Stimulated activated naive CD8-positive, alpha-beta T cell treated with anti-CD3 and anti-CD28 coated beads, Interleukin-15, amount 100 ng/mL, for 72 hours (primary cell): ENCODE measurements at places on chromosomes 3 and 15.

- DNase-seq, result no peak
Observed at GRCh38 chr3:103218793-103219192, 784.0 kb downstream of the ZPLD1 start.

DNA sequence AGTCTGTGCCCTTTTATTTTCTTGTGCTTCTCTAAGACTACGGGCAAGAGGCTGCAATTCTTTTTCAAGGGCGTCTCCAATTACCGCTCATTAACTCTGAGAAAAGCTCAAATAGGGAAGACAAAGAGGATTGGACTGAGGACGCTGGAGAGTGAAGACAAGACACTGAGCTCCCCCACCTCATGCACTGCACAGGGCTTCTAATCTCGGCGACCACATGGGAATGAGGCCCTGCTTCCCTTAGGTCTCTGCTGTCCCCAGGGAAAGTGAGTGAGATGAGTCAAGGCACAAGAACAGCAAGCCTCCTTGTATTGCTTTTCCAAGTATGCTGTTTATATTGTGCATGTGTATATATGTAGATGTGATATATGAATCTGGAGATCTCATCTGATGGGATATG is 392.2 kb upstream of the CFAP20DC start:
- DNase-seq, result no peak

DNA sequence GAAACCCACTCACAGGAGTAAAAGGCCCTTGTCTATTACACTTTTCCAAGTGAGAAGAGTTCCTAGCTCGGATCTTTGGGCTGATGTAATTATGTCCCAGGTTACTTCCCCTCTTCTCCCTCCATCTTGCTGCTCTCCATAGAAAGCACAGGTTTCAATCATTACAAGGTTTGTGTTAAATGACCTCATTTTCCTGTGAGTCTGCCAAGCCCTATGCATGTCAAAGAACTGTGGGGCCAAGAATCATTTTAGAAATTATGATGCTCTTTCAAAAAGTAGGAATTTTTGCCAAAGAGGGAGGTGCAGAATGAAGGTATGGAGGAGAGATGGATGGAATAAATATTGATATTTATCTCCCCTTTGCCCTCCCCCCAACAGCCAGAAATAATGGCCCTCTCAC is 129.3 kb upstream of the TPM1 start:
- DNase-seq, result no peak

GRCh38 chr3:196273655-196274054 is 13.9 kb downstream of the PCYT1A start:
- DNase-seq, result no peak

DNA sequence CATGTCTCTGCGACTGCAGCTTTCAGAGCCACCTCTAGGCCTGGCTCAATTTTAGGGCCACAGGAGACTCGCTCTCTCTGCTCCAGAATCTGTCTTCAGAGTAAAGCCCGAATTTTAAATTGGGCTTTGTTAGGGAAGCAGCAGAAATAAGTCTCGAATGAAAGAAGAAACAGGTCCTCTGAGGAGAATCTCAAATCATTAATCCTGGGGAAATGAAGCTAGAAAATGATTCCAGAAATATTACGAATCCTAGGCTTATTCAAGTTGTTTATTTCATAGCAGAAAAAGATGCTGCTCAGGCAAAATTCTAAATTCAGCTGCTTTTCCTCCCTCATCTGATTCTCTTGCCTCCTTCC is 114.2 kb upstream of the THBS1 start:
- DNase-seq, result no peak

DNA sequence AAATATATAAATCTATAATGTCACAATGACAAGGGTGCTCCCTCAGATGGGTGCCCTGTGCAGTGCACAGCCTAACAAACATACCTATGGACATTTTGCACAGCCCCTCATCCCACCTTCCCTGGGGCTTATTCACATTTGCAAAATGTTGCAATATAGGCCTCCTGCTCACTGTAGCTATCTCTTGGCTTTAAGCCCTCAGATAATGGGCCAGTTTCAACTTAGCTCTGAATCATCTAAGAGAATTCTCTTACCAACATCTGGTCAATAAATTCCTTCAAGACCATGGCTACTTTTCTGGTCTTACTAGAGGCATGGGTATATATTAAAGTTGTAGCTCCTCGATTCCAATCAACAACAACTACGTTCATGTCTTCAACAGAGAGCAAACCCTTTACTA is 17.9 kb downstream of the LIPH start:
- DNase-seq, result no peak

- DNase-seq, result no peak
Observed at GRCh38 chr3:196334982-196335381, 3.2 kb downstream of the TM4SF19 start.

GRCh38 chr3:33746416-33747116 is 28.5 kb upstream of the CLASP2 start:
- no peak for DNase-seq

GRCh38 chr3:184429786-184430185 is 49.9 kb downstream of the CHRD start:
- no peak for DNase-seq

DNA sequence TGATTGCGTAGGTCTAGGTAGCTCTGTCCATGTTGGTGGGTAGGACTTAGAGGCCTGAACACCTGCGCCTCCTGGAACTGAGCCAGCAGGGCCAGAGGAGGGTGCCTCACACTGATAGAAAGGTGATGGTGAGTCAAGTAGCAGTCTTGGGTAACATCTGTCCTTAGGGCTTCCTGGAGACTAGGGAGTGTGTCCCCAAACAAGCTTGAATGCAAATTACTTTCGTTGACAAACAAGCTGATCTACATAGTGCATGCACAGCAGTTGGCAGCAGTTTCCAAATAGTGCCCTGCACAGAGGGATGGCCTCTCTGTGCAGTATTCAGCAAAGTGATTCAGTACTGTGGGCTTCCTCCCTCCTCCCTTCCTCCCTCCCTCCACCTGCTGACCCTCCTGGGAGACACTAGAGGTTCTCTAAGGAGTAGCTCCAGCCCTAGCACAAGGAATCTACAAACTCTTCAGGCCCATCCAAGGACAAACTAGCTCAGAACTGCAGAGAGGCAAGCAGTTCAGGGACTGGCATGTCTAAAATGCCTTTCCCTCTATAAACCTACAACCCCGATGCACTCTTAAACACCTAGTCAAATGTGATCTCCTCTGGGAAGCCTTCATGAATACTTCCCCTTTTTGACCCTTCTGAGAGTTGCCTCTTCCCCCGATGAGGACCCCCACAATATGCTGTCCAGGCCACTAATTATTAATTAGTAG is 61.0 kb downstream of the TLE3 start:
- DNase-seq, result no peak

DNA sequence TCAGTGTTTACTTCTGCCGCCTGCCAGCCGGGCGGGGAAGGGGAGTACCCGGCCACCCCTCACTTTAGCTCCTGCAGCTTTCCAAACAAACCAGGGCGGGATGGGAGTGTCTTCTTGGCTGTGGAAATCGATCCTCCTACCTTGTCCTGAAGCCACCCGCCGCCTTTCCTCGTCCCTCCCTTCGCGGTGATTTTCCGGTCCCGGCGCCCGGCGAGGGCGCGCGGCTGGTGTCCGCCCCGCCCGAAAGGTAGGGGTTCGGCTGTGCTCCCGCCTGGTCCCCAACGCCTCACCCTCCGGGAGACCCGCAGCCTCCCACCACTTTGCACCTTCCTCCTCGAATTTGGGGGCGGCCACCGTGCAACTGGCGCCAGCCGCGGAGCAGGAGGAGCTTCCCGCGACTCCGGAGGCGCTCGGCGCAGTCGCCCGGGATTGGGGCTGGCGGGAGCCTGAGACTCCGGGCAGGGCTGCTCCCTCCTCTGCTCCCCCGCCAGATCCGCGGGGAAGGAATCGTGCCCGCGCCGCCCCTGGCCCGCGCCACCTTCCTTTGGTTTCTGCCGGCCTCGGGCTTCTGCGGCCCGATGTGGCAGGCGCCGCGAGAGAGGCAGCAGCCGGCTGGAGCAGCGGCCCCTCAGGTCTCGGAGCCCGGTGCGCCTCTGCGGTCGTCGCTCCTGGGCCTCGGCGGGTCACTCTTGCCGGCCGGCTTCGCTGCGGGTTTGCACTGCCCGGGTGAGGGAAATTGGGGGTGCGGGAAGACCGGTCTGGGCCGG is 30.7 kb upstream of the ST3GAL6 start:
- DNase-seq, result peak; percentile 31

GRCh38 chr3:155912579-155913190 is 42.2 kb downstream of the GMPS start:
- no peak for DNase-seq

GRCh38 chr3:20511863-20512505 is 326.0 kb upstream of the SGO1 start:
- DNase-seq, result no peak

DNA sequence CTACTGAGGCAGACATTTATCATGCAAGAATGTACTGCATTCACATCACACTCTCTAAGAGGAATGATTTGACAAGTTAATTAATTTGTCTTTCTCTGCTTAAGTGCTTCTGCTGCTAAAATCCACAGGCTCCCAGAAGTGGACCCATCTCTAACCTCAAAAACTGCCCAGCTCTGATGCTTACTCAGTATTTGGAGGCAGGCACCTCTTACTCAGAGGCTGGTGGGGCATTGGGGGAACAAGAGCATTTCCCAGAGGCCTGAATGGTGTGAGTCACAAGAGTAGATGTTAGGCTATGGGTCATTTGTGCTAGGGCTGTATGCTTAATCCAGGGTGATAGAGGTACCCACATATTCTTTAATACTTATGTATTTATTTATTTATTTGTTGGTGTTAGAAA is 34.4 kb upstream of the HCN4 start:
- DNase-seq, result no peak

- DNase-seq, result no peak
Observed at GRCh38 chr3:127103080-127103479, 89.9 kb upstream of the PRR23E start.

GRCh38 chr3:53142986-53143385 is 12.8 kb upstream of the RFT1 start:
- DNase-seq, result no peak

DNA sequence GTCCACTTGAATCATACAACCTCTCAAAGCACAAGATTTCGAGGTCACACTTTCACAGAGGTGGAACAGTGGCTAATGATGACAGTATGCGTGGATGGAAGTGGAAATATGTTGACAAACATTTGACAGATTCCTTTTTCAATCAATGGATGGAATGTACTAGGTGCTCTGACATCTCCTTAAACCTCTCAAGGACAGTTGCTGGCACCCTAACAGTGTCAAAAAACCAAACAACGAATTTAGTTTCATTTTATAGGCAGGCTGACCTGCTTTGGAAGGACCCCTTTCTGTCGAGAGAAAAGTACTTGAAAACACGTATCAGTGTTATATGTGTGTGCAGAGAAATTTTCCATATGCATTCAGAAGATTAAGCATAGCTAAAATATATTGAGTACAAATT is 779.8 kb upstream of the LMCD1 start:
- no peak for DNase-seq

DNA sequence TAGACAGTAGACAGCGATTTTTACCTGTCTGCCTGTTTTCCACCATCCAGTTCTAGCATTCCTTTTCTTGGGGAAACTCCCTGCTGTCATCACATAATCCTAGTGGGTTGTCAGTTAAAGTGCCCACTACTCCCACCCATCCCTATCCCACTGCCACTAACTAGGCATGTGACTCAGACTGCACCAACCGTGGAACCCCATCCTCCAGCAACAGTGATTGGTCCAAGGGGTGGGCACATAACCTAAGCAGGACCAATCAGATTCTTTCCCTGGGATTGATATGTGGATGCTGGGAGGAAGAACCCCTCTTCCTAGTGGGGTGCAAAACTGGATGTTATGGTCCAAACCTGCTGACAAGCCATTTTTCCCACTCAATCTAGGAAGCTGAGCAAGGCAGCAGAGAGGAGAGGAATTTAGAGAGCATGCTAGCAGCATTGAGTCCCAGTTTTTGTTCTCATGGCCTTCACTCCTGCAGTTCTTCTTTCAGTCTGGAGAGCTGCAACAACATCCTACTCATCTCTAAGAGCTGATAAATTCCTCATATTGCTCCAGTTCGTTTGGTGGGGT is 3.9 kb upstream of the INSYN1 start:
- DNase-seq, result no peak

DNA sequence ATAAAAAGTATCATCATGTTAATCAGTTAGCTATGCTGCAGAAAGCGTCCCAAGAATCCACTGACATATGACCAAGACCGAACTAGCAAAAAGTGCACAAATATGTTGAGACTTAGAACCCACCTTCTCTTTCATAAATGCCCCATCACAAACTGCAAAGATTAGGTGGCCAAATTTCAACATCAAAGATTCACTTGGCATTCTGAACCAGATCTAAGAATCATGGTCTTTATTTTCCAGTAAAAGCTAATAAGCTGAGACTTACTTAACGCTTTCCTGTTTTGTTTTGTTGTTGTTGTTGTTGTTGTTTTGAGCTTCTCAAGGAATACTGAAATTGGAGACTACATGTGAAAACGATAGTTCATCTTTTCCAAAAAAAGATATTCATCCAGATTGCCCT is 62.4 kb downstream of the ZBTB20 start:
- no peak for DNase-seq

- no peak for DNase-seq
Observed at GRCh38 chr15:31256378-31257265, 70.0 kb upstream of the KLF13 start.

GRCh38 chr3:105594219-105594618 is 227.5 kb downstream of the ALCAM start:
- DNase-seq, result no peak

GRCh38 chr3:53588122-53588521 is 93.7 kb downstream of the CACNA1D start:
- no peak for DNase-seq

DNA sequence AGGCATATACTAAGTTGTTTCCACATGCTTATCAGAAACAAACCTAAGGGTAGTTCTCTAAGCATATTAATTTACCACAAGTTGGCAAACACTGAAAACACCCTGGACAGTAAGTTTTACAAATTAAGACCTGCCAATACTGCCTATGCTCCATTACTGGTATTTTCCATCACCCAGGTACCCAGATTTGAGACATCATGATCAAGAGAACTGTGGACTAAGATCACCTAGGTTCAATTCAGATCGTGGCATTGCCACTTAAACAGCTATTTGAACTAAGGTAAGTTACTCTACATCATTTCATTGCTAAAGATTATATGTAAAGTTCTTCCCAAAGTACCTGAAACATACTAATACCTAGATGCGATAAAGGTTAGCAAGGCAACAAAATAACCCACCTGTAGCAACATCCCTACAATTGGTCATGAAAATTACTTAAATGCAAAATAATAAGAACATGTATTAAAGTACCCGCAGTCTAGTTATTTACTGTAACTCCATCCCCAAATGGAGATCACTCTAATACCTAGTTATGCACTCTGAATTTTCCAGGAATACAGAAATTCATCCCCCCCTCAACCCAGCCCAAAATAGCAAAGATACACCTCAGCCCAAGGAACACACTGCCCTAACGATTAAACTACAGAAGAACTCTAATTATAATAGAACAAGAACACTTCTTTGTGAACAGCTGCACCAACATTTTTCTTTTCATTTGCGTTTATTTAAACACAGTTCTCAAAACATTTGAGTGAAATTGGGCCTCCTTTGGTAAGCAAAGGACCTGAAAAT is 21.6 kb downstream of the TRA2B start:
- no peak for DNase-seq

GRCh38 chr3:16388850-16389441 is 123.9 kb downstream of the OXNAD1 start:
- no peak for DNase-seq

- DNase-seq, result no peak
Observed at GRCh38 chr15:75350601-75351361, 3.9 kb downstream of the NEIL1 start.
